ENCODE measurements at places on chromosomes 6 and 20.

GRCh38 chr6:116101302-116101718 is 657 bp downstream of the NT5DC1 start:
- H3K36me3 ChIP-seq: 0 out of 2 replicates have a peak, but pooled peaks cover under 1% of the 10 kb centered on the region
- no peaks in the 10 kb centered on the region for H3K27me3 ChIP-seq
- H3K4me1 ChIP-seq: peaks cover 22% of the 10 kb centered on the region

GRCh38 chr20:8408587-8409307 is 276.7 kb downstream of the PLCB1 start:
- H3K36me3 ChIP-seq: no peaks in the 10 kb centered on the region
- H3K4me1 ChIP-seq: no peaks in the 10 kb centered on the region
- no peak for DNase-seq
- no peak overlapping the region for H3K4me3 ChIP-seq
- no peaks in the 10 kb centered on the region for H3K27me3 ChIP-seq
- no peak overlapping the region for H3K27ac ChIP-seq

- H3K4me1 ChIP-seq: no peaks in the 10 kb centered on the region
- no peak overlapping the region for H3K4me3 ChIP-seq
- no peak for DNase-seq
- no peaks in the 10 kb centered on the region for H3K36me3 ChIP-seq
- H3K27ac ChIP-seq: no peak overlapping the region
Observed at GRCh38 chr20:63173552-63174191, 42.3 kb downstream of the YTHDF1 start.

DNA sequence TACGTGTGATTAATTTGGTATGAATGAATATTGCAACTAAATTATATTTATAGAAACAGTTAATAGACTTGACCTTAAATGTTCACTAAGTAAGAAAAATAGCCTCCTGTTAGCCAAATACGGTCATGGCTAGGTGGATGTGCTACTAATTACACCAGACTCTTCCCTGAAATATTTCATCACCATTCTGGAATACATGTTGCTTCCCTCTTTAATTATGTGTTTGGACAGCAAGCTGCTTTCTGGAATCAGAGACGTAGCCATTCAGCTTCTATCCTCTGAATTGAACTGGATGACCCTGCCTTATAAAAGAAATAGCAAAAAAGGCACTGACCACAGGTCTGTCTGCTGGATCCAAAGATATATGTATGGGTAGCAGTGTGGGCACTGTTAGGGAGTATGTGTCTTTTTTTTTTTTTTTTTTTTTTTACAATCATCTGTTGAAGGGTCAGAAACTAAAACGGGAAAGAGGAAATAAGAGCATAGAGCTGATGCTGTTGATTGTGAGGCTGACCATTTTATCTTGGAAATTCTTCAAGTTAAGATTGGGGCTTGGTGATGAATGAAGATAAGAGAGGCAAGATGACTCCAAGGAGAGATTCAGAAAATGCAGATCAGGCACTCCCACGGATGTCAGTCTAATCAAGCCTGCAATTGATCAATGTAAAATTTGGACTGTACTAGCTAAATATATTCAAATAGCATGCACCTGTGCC is 283.2 kb upstream of the HSF2 start:
- H3K4me3 ChIP-seq: no peak overlapping the region
- H3K27ac ChIP-seq: no peak overlapping the region
- DNase-seq: no peak
- no peaks in the 10 kb centered on the region for H3K36me3 ChIP-seq

- H3K27me3 ChIP-seq: peaks cover 81% of the 10 kb centered on the region
- H3K36me3 ChIP-seq: no peaks in the 10 kb centered on the region
- H3K4me3 ChIP-seq: no peak overlapping the region
- no peaks in the 10 kb centered on the region for H3K4me1 ChIP-seq
- no peak overlapping the region for H3K27ac ChIP-seq
Observed at GRCh38 chr6:166236596-166236995, 68.9 kb upstream of the TBXT start.

DNA sequence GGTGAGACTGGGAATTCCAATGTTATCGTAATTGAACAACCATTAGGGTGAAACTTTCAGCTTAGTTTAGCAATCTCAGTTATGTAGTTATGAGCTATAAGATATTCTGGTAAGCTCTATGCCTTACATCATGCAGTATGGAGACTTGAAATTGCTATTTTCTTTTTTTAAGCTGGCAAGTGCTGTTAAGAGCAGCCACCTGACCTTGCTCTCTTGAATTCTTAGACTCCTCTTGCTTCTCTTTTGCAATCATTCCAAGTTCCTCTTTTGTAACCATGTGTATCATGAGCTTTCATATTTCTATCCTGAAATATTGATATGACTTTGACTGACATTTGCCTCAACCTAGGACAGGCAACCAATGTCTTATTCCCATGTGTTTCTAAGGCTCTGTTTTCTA is 446.3 kb upstream of the SLC35B3 start:
- H3K4me3 ChIP-seq: no peak overlapping the region
- H3K27ac ChIP-seq: no peak overlapping the region
- no peaks in the 10 kb centered on the region for H3K36me3 ChIP-seq
- H3K4me1 ChIP-seq: no peaks in the 10 kb centered on the region
- no peak for DNase-seq

DNA sequence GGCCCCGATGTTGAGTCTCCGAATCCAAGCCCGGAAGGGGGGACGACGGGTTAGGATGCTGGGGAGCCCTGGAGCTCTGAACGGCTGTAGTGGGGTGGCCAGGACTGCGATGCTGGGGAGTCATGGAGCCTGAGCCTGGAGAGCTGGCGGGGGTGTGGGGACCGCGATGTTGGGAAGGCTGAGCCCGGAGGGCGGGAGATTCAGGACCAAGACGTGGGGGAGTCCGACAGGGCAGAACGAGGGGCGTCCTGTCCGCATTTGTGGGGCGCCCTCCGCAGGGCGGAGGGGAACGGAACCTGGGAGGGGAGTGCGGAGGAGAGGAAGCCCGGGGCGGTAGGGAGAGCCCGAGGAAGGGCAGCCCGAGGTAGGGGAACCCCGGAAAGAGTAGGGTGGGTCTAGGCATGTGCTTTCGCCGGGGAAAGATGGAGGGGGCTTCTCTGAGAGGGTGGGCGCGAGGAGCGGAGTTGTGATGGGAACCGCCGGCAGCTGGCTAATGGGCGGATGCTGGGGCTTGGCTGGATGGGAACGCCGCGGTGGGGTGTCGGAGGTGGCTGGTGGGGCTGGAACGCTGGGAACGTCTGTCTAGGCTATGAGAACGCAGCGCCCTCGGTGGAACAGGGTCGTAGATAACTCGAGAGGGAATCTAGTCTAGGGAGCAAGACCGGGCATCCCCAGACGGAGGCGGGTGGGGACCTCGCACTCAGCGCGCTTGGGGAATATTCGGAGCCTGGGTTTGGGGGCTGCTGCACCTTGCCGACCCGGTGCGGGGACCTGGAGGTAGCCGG is 684 bp downstream of the PAQR8 start:
- H3K4me1 ChIP-seq: peaks cover 9% of the 10 kb centered on the region
- H3K4me3 ChIP-seq: peak overlapping the region; percentile 70
- H3K27me3 ChIP-seq: no peaks in the 10 kb centered on the region
- DNase-seq: peak; percentile 5
- H3K27ac ChIP-seq: no peak overlapping the region

GRCh38 chr20:24808616-24809015 is 140.5 kb upstream of the CST7 start:
- no peaks in the 10 kb centered on the region for H3K27me3 ChIP-seq
- DNase-seq: no peak
- H3K27ac ChIP-seq: no peak overlapping the region
- H3K36me3 ChIP-seq: no peaks in the 10 kb centered on the region
- no peaks in the 10 kb centered on the region for H3K4me1 ChIP-seq
- no peak overlapping the region for H3K4me3 ChIP-seq

DNA sequence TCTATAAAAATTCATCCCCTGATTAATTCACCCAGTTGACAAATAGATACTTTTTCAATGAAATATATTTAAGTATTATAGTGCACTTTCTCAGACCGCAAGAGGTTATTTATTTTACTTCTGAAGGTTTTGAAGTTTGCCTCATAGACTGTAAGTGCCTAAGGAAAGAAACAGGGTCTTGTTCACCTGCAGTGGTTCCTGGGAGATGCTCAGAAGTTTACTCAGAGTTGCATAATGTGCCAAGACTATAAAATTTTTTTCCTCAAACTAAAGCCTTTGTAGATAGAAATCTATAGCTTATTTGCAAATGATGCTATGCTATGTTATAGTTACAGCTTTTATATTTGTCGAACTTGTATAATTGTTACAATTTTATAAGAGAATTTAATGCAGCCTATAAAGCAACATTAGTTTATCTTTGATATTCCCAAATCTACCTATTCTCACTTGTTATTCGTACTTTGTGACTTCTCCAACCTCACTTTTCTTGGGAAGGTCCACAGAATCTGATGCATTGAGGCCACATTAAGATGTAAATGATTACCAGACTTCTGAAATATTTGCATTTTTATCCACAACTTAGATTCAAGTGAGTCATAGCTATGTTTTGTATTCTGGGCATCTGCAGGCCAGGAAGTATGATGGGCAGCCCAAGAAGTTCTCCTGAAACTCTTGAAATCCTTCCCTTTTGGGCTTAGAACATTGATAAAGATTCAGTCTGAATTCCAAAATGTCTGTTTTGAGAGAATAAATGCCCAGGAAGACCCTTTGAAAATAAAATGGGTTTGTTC is 35.7 kb downstream of the KCNQ5 start:
- no peaks in the 10 kb centered on the region for H3K4me1 ChIP-seq
- DNase-seq: no peak
- H3K36me3 ChIP-seq: no peaks in the 10 kb centered on the region
- no peak overlapping the region for H3K27ac ChIP-seq
- no peak overlapping the region for H3K4me3 ChIP-seq

DNA sequence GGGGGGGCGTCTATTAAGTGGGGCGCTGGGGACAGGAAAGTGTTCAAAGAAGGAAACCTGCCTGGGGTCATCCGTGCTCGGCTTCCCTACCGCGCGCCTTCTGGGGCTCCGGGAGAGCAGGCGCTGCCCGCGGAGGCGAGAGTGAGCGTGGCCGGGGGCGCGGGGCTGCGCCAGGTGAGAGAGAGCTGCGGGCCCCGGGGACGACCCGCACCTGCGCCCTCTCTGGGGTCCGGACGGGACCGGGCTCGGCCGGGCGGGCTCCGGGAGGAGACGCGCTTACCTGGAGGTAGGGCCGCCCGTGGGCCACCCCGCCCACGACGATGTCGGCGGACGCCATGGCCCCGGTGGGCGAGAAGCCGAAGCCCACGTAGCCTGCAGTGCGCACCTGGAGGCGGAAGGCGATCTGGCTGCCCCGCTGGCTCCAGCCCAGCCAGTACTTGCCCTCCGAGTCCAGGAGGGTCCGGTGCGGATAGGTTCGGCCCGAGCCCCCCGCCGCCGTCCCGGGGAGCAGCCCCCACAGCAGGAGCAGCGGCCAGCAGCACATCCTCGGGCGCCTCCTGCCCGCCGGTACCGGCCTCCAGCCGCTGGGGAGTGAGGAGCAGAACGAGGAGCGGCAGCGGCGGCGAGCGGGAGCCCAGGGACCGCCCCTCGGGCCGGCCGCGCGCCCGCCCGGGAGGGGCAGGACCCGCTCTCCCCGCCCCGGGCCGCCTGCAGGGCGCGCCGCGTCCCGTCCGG is at the start of gene MOXD1:
MOXD1 (minus strand) TSS at position 593 of the 735 bp plus-strand sequence; CDS start at position 544, 49 bp downstream.
- no peaks in the 10 kb centered on the region for H3K27me3 ChIP-seq
- no peak for DNase-seq
- H3K27ac ChIP-seq: no peak within 1 kb of the TSS
- peak within 1 kb of the TSS; percentile 49 for H3K4me3 ChIP-seq

DNA sequence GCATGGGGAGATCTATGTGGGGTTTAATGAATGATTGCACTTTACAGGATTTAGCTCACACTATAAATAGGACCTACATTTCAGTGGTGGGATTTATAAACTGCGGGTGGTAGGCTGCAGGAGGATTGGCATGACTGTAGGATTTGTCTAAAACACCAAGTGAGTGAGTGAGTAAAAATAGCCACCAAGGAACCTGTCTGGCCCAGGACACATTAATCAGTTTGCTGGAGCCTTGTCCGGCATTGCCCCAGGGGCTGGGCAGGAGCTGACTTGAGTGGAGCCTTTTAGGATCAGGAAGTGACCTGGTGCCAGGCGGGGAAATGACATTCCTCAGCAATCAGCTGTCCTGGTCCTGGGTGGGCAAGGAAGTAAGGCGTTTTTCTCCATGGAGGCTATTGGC is 278.7 kb upstream of the PRND start:
- peaks cover 12% of the 10 kb centered on the region for H3K4me1 ChIP-seq
- H3K4me3 ChIP-seq: no peak overlapping the region
- H3K27me3 ChIP-seq: no peaks in the 10 kb centered on the region
- H3K27ac ChIP-seq: peak overlapping the region; percentile 38
- H3K36me3 ChIP-seq: 0 out of 2 replicates have a peak, but pooled peaks cover 3% of the 10 kb centered on the region

DNA sequence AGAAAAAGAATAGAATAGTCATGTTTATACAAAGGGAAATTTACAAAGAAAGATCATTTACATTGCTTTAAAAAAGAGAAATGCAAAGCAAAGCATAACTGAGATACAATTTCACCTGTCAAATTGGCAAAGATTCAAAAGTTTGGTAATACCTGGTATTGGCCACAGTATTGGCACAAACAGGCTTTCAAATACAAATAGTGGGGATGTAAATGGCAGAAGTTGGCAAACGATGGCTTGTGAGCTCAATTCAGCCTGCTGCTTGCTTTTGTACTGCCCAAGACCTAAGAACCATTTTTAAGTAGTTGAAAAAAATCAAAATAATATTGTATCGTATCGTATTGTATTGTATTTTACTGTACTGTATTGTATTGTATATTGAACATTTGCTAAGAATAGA is 194.5 kb upstream of the JAG1 start:
- no peak overlapping the region for H3K27ac ChIP-seq
- H3K4me1 ChIP-seq: peaks cover 17% of the 10 kb centered on the region
- H3K27me3 ChIP-seq: no peaks in the 10 kb centered on the region
- no peak overlapping the region for H3K4me3 ChIP-seq
- no peaks in the 10 kb centered on the region for H3K36me3 ChIP-seq
- DNase-seq: no peak

GRCh38 chr6:82084324-82084920 is 163.1 kb downstream of the IBTK start:
- no peaks in the 10 kb centered on the region for H3K4me1 ChIP-seq
- H3K4me3 ChIP-seq: no peak overlapping the region
- no peak for DNase-seq
- H3K27ac ChIP-seq: no peak overlapping the region
- no peaks in the 10 kb centered on the region for H3K36me3 ChIP-seq

DNA sequence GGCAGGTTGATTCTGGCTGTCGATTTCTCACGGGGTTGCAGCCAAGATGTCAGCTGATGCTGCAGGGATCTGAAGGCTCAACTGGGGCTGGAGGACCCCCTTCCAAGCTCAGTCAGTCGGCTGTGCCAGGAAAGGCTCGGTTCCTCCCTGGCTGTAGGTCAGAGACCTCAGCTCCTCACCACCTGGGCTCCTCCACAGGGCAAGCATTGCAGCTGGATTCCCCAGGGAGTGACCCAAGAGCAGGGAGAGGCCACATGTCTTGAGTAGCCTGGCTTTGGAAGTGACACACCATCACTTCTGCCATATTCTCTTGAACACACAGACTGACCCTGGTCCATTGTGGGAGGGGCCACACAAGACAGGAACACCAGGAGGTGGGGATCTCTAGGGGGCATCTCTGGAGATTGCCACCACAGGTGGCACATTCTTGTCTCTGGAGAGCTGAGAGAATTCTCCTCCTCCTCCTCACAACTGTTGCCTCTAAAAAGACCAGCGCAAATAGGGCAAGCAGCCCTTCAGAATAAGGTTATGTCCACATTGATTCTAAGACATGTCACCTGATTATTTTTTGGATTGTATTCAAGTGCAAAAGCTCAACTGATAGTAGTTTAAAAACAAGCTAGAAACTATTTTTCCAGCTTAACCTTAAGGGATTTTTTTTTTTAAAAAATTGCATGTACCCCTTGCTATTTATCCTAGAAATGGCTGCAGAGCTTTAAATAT is 270.5 kb downstream of the NRN1 start:
- no peaks in the 10 kb centered on the region for H3K27me3 ChIP-seq
- no peak overlapping the region for H3K27ac ChIP-seq
- H3K36me3 ChIP-seq: no peaks in the 10 kb centered on the region
- no peaks in the 10 kb centered on the region for H3K4me1 ChIP-seq

GRCh38 chr20:41306061-41306727 is 11.3 kb downstream of the ZHX3 start:
- no peak overlapping the region for H3K4me3 ChIP-seq
- DNase-seq: no peak
- H3K27ac ChIP-seq: no peak overlapping the region
- no peaks in the 10 kb centered on the region for H3K36me3 ChIP-seq

All from PC-9 (cell line).